ENCODE measurements at places on chromosomes 1 and 21.

GRCh38 chr1:47452426-47452825 lies 14.6 kb downstream of the FOXD2 start:
- DNase-seq: no peak

GRCh38 chr1:68322837-68323687 lies 90.7 kb upstream of the WLS start:
- DNase-seq: no peak

DNA sequence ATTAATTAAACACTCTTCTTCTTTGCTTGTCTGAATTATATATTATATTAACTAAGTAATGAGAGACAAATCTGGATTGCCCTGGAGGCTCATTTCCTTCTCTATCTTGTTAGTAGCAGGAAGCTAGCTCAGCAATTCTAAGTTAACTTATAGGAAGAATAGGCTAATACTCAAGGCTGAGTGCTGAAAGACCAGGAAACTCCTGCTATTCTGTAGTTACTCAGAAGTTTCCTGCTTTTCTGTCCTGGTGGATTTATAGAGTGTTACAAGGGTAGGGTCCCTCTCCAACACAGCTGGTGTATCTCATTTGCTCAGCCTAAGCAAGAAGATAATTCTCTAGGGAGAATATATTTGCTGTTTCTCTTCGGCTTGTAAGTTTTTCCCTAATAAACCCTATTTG lies 29.2 kb downstream of the HSPA13 start:
- DNase-seq: no peak

DNA sequence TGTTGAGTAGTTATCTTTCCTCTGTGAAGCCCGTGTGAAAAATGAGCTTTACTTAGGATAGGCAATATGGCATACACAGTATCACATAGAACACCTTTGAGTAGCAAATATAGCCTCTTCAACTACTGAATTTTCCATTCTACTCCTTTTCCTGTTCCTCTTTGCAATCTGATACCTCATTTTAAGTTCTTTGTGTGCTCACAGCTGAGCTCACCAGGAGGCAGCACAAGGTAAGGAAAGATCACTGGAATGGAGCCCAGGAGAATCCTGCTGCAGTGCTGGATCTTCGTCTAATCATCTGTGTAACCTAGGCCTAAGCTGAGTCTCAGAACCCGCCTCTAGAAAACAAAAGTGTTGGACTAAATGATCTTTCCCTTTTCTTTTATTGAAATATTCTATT lies 171.0 kb downstream of the LRRC40 start:
- DNase-seq: no peak

DNA sequence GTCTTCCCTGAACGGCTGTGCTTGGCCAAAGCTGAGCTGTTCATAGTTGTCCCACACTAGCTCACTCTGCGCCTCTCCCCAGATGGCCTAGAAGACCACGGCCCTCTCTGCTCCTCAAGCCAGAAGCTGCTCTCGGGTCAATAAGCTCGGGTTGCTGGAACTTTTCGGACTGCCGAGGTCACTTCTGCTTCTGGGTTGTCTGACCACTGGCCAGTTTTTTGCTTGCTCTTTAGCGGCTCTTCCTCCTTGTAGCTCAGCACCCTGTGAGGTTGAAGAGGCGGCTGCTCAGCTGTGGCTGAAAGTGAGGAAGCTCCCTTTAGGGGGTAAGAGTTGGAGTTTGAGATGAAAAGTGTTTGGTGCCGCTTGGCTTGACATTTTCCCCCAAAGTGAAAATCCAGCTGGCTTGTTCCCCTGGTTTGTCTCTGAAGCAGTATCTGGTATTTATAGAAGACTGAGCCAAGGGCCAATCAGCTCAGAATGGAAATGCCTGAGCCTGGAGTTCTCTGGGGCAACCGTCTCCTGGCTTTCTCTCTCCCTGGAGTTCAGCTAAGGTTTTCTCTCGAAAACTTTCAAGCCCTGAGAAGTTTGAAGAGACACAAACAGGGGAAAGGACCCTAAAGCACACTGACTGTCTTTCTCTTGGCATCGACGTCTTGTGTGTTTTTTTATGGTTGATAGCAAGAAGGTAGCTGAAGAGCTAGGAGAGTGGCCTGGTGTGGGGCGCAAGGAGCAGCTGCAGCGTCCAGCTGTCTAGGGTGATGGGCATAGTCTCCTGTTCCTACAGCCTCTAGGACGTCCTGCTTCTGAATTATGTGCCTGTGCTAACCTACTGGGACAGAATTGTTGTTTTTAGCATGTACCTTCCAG lies 72.0 kb downstream of the SYT6 start:
- no peak for DNase-seq

- DNase-seq: peak; percentile 49
Observed at GRCh38 chr1:88180449-88181108, 503.5 kb upstream of the PKN2 start.

GRCh38 chr1:184056921-184057555 lies 5.5 kb downstream of the TSEN15 start:
- no peak for DNase-seq

DNA sequence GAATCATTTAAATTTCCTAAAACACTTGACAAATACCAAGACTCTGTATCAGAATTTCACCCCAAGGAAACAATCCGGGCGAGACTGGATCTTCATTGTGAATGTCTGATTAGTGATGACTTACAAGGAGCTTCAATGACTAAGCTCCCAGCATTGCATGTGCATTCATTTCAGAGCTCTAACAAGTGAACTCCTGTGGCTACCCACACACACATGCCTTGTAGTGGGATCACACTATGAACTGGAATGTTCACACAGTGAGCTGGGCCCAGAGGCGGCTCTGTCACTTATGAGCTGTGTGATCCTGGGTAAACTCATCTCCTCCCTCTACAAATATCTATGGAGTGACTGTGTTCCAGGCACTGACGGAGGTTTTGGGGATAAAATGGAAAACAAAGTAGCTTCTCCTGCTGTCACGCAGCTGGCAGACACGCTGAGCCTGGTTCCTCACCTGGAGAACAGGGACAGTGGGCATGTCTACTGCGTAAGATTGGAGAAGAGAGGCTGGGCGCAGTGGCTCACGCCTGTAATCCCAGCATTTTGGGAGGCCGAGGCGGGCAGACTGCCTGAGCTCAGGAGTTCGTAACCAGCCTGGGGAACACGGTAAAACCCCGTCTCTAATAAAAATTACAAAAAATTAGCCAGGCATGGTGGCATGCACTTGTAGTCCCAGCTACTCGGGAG lies 56.9 kb downstream of the CLSTN1 start:
- no peak for DNase-seq

GRCh38 chr1:235460770-235461169 lies 43.5 kb downstream of the B3GALNT2 start:
- DNase-seq: no peak

DNA sequence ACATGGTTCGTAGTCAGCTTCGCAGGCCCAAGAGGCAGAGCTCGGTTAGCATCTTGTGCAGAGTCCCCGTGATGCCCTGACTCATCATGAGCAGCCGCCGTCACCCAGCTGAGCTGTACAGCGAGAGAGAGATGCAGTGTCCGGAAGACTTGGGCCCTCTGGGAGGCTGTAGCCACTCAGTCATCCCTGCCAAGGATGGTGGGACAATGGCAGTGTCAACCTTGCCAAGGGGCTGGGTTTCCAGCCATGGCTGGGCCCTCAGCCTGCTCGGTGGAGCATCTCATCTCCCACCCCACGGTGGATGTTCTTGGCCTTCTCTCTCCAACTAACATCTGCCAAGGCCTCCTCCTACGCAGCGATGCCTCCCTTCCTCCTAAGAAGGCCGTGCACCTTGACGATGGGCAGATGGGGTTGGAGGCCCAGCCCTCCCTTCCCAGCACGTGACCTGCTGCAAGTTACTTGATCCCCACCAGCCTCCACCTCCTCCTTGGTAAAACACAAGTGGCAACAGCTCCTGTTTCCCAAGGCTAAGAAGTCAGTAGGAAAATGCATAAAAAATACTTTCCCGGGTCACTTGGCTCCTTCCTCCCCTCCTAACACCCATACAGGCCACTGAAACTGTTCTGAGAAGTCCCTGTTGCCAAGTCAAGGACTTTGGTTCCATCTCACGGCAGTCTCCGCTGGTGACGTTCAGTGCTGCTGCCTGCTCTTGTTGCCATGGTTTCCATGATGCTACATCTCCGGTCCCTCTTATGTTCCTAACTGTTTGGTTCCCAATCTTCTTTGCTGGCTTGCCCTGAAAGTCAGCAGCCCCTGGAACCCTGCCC lies 384.7 kb upstream of the VAMP3 start:
- no peak for DNase-seq

GRCh38 chr21:40732253-40733023 lies 114.5 kb downstream of the DSCAM start:
- no peak for DNase-seq

DNA sequence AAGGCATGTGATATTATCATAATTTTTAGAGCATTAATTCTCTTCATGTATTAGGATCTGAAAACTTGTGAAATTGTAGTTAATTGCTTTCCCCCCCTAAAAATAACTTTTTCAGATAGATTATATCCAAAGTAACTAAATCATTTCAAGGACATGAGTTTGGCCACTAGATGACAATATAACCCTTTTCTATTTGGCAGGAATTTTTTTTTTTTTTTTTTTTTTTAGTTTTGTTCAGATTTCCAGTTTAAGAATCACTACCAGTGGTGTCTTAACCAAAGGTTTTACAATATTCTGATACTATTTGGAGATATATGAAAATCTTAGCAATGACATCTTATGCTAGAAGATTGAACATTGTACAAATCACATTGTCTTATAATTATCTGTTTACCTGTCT lies 370.8 kb downstream of the AMY1C start:
- DNase-seq: no peak

- DNase-seq: no peak
Observed at GRCh38 chr1:192762265-192762664, 46.6 kb upstream of the RGS2 start.

DNA sequence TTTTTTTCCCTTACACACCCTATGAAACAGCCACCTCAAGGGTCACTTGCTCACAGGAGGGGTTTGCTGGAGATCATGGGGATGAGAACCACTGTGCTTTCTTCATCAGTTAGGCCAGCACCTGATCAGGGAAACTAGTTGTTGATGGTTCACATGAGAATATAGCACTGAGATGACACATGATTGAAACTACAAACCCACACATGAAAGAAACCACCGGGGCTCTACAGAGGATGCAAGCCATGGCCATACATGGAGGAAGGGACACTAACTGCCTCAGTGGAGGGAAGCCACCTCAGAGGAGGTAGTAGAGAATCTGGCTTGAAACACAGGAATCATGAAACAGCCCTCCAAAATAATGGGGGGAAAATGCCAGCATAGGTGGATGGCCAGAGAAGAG lies 63.2 kb downstream of the PRKAB2 start:
- no peak for DNase-seq

GRCh38 chr21:32248571-32249461 lies 30.0 kb downstream of the MIS18A start:
- no peak for DNase-seq

DNA sequence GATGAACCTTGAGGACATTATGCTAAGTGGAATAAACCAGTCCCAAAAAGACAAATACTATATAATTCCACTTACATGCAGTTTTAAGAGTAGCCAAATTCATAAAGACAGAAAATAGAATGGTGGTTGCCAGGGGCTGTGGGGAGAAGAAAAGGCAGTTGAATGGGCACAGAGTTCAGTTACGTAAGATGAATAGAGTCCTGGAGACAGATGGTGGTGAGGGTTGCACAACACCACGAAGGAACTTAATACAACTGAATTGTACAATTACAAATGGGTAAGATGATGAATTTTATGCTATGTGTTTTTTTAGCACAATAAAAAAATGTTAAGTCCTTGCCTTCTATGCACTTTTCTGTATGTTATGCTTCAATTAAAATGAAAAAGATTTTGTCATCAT lies 66.6 kb downstream of the CD34 start:
- DNase-seq: no peak

GRCh38 chr1:46533179-46533864 lies 18.1 kb downstream of the KNCN start:
- peak; percentile 58 for DNase-seq

- no peak for DNase-seq
Observed at GRCh38 chr1:184541537-184542152, 154.8 kb downstream of the C1orf21 start.

GRCh38 chr1:1336931-1337792 lies 6.1 kb downstream of the TAS1R3 start:
- no peak for DNase-seq

DNA sequence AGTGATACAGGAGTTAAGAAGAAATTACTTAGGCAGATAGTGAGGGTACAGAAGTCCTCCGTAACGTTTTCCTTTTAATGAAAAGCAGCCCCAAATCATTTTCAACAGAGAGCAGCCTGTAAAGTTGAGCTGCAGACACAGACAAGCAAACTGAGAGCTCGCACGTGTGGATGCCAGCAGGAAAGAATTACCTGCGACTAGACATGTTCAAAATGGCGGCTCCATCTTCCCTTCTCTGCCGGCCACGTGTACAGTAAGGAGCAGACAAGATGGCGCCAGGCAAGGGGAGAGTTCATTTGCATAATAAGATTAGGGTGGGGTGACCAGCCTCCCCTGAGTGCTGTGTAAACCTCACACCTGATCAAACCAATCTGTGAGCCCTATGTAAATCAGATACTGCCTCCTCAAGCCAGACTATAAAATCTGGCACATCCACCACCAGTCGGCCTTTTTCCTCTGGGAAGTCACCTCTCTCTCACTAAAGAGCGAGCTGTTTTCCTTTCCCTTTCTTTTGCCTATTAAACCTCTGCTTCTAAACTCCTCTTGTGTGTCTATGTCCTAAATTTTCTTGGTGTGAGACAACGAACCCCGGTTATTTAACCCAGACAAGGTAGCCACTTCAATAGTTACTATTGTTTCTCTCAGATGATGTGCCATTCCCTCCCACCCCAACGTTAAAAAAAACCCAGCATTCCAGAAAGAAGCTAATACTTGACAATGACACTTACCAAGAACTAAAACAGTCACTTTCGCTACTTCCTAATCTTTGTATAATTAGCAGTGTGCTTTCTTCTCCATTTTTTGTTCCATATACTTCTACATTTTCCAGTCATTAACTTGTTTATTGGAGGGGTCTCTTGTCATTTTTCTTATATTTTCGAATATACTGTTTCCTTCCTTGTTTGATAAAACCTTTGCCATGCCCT lies 27.4 kb downstream of the DUSP10 start:
- DNase-seq: no peak

GRCh38 chr1:99561952-99562351 lies 84.0 kb upstream of the PALMD start:
- no peak for DNase-seq

DNA sequence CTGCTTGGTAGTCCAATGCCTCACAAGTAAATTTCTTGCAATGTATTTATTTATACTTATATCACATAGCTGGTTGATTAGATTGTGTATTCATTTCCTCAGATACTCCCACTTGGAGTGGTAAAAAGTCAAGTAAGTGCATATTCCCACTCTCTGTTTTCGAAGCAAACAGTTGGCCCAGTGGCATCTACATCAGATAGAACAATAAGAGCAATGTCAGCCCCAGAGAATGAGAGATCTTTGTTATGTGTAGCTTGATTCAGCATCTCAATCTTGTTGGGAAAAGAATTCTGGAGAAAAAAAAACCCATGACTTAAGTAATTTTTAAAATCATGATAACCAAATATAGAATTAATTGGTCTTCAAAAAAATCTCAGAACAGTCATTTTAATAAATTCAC lies 25.5 kb downstream of the RGL1 start:
- no peak for DNase-seq
